ENCODE measurements at places on chromosomes 11 and 22.

DNA sequence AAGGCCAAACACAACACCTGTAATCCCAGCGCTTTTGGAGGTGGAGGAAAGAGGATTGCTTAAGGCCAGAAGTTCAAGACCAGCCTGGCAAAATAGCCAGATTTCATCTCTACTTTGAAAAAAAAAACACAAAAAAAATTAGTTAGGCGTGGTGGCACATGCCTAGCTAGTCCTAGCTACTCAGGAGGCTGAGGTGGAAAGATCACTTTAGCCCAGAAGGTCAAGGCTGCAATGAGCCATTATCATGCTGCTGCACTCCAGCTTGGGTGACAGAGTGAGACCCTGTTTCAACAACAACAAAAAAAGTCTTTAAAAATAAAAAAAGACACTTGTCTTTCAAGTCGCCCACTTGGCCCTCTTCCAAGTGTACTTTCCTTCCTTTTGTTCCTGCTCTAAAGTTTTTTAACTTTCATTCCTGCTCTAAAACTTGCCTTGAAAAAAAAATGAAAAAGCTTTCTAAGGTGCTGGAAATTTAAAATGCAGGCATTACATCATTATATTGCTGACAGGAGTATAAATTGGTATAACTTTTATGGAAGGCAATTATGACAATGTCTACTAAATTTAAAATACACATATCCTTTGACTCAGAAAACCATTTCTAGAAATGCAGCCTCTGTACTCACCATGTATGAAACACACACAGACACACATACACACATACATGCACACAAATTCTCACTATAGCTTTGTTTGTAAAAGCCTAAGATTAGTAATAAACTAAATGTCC is 12.7 kb downstream of the LIPT2 start:
- DNase-seq = no peak

DNA sequence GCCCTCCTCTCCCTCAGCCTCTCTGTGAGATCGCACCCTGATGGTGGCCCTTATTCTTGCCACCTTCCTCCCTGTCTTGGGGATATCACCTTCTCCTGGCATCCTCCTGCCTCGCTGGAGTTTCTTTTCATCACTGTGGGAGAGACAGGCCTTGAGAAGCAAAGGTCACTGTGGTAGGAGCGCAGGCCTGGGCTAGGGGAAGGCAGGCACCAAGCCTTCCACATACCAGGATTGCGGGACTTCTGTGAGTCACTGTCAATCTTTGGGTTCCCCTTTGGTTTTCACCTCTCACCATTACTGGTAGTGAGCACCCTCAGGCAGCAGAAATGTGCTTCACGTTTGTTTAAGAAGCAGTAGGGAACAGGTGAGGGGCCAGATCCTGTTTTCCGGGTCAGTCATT is 31.2 kb upstream of the B3GAT1 start:
- no peak for DNase-seq

DNA sequence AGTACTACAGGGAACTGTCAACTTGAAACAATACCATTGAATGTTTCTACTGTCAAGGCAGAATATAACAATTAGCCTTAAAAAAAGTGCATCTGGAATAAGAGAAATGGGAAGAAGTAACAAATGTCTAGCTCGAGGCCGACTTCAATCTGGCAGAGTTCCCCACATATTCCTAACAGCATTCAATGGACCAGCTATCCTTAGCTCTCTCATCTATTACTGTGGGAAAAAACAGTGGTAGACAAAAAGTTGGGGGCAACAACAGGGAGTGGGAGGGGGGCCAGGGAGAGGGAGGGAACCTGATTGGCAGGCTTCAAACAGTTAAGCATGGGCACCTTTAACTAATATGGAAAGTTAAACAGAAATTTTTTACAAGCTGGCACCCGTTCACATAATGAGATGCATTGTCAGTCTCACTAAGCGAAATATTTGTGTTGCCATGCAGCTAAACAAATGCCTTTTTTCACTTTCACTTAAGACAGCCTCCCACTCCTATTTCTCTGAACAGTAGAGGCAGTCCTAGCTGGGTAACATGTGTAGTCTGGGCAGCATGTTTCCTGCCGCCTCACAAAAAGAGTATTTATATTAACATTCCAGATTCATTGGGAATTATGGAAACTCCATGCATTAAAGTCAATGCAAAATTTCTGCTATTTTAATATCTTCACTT is 62.2 kb upstream of the SOX6 start:
- DNase-seq = no peak

GRCh38 chr11:29163231-29163630 is 853.6 kb downstream of the KCNA4 start:
- DNase-seq = no peak

DNA sequence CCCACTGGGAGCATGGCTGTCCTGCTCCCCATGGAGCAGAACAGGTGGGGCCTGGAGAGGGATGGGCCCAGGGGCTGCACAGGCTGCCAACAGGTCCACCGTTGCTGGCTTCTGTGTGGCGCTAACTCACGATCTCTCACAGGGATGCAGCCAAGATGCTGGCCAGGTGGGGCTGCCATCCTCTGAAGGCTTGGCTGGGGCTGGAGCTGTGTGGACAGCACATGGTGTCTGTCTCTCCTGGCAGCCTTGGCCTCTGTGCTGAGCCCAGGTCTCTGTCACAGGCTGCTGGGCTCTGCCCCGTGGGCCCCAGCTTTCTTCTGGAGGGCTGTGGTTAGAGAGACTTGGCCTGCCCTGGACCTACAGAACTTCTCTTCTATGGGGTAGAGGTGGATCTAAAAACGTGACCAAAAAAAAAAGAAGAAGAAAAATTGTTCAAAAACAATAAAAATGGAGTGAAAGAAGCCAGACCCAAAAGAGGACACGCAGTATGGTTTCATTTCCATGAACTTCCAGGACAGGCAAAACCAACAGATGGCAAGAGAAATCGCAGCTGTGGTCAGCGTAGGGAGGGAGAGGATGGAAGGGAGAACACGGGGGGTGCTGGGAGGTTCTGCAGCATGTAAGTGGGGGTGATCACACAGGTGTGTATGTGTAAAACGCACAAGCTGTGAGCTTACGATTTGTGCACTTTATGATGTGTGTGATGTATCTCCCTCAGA is 12.2 kb downstream of the PARVG start:
- no peak for DNase-seq

DNA sequence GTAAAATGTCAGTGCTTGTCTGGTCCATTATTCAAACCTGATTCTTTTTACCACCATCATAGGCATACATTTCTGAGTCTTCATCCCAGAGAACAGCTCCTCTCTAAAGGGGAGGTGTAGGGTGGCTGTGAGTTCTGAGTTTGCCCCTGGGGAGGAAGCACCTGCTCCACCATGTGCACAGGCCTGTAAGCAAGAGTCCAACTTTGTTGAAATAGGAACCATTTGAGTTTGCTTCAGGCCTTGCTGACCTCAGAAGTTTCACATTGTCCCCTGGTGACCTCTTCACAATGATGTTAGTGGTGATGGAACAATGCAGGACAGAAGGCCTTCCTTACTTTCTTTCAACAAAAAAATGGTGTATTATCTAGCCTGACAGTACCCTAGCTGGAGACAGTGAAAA is 54.6 kb upstream of the TOP3B start:
- no peak for DNase-seq

DNA sequence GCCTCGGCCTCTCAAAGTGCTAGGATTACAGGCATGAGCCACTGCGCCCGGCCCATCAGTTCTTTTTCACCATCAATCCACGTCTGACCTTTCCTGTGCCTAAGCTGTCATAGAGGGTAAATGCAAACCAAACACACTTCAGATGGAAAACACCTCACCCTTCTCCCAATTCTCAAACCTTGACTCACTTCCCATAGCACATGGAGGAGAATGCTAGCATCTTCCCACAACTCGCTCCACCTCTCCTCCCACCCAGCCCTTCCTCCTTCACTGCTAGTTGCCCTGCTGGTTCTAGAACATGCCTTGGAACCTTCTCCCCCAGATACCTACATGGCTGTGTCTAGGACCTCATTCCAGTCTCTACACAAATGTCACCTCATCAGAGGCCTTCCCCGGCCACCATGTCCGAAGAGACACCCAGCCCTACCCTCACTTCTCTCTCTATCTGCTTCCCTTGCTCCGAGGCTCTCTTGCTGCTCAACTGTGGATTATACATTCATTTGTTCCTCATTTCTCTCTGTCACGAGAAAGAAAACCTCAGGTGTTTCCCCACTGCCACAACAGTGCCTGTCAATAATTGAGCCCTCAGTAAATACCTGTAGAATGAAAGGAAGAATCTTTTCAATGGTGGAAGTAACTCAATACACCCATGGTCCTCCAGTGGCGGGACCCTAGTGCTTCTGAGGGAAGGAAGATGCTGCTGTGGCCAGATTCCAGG is 21.3 kb upstream of the NCF4 start:
- no peak for DNase-seq

- DNase-seq = no peak
These were observed 175.5 kb downstream of the MN1 start for GRCh38 chr22:27625769-27626674.

DNA sequence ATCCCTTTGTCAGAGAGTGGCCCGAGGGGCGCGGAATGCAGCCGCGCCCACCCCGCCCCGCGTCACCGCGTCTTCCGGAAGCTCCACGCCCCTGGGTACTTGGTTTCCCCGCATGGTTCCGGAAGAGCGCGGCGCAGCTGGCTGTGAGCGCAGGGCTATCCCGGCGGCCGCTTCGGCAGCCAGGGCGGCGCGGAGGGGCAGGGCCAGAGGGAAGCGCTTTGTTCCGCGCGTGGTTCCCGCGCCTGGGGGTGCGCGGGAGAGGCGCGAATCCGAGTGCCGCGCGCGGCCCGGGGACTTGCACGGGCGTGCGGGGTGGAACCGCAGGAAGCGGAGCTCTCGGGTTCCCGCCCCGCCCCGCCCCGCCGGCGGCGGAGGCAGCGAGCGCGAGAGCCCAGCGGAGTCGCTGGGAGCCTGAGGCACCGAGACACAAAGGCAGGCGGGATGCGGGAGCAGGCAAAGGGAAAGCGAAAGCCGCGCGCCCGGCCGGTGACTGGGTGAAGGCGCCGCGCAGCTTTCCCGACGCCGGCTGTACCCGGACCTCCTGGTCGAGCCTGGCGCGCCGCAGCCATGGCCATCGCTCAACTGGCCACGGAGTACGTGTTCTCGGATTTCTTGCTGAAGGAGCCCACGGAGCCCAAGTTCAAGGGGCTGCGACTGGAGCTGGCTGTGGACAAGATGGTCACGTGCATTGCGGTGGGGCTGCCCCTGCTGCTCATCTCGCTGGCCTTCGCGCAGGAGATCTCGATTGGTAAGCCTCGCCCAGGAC is at the start of gene PANX1:
Gene PANX1 (plus strand): TSS at position 96 of the 766 bp plus-strand sequence. CDS start 472 bp downstream, at position 568.
- DNase-seq = no peak

DNA sequence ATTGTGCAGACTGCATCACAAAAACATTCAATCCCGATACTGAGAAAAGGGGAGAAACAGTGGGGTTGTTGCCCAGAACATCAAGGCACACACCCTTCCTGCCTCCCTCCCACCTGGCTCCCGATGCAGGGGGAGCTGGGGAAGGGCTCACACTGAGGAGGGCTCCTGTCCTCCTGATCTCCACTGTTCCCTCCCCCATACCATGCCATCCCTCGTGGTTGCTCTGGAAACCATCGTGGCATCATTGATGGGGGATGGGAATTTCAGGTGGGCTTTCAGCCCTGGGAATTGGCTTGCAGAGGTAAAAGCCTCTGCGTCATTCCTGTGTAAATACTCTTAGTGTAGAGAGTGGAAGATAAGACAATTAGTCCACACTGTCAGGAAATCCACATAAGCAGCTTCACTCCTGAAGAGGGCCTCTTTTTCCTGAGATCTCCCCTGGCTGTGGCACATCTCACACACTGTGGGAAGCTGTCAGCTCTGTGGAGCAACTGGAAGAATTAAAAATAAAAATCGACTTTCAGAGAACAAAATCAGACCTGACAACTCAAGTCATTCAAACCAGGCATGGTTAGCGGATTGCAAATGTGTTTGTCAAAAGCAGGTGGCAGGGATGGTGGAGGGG is 176.0 kb downstream of the CHST1 start:
- DNase-seq = no peak

GRCh38 chr11:9385327-9385899 is 961 bp downstream of the IPO7 start:
- DNase-seq = no peak

DNA sequence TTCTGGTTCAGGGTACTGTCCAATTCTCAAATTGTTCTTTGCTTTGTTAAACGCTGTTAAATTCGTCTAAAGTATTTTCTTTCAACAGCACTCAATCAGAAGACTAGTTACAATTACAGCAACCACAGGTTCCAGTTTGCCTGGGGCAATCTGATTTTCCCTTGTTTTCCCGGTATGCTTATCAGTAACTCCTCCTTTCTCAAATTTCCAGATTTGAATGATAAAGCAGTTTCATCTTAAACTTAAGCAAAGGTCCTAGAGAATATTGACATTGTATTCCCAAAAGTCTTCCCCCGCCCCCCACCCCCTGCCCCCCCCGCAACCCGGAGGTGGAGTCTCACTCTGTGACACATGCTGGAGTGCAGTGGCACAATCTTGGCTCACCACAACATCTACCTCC is 10.5 kb upstream of the USP28 start:
- DNase-seq = no peak

GRCh38 chr11:79822766-79823165 is 381.9 kb upstream of the TENM4 start:
- no peak for DNase-seq

DNA sequence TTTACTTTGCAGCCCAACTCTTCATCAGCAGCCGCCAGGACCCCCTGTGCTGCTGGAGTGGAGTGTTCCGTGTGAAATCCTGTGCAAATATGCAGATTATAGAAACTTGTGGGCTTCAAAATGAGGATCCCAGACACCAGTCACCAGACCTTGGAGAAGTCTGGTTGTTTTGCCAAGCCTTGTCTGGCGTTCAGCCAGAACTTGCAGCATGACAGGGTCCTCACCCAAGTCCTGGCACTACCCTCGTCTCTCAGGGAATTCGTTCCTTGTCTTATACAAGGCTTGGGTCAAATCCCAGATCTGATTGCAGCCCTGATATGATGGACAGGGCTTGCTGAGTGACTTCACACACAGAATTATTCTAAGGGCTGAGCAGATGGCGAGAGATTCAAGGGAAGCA is 18.9 kb downstream of the SHISAL1 start:
- no peak for DNase-seq

- DNase-seq = no peak
These were observed 1.5 kb downstream of the DDB2 start for GRCh38 chr11:47216121-47216798.

DNA sequence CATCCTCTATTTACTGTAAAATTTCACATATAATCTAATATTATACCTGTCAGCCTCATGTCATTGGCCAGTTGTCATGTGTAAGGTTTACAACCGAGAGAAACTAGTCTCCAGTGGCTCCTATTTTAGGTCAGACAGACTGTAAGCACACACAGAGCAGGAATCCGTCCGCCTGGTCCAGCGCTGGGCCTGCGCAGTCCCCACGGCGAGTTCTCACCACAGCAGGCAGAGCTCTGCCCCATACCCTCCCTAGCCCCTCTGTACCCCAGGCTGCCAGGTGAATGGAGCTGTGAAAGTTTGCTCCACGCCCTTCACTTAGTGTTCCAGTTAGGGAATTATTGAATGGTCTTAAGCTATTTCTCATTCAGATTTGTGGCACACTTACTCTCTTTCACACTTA is 63.7 kb downstream of the SNX19 start:
- no peak for DNase-seq

DNA sequence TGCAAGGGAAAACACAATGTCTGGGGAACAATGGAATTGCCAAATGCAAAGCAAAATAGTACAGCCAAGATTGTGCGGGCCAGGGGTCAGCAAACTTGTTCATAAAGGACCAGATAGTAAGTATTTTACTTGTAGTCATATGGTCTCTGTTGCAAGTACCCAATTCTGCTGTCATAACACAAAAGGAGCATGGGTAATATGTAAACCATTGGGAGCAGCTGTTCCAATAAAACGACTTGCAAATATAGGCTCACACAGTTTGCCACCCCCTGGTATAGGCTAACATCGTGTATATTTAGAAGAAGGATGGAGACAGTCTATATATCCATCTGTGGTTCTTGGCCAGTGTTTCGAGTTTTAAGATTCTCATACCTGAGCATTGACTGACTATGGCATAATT is 15.6 kb downstream of the SDHAF2 start:
- DNase-seq = no peak

Measured in keratinocyte (primary cell).